Stimulated activated CD8-positive, alpha-beta memory T cell treated with anti-CD3 and anti-CD28 coated beads, Interleukin-4, amount 100 ng/mL, for 24 hours (primary cell): ENCODE measurements at places on chromosomes 7 and 10.
A peak's percentile ranks its signal among the peaks of the same experiment; 100 is the strongest.

GRCh38 chr7:46993396-46993795, 588.5 kb downstream of the TNS3 start:
- DNase-seq = no peak

DNA sequence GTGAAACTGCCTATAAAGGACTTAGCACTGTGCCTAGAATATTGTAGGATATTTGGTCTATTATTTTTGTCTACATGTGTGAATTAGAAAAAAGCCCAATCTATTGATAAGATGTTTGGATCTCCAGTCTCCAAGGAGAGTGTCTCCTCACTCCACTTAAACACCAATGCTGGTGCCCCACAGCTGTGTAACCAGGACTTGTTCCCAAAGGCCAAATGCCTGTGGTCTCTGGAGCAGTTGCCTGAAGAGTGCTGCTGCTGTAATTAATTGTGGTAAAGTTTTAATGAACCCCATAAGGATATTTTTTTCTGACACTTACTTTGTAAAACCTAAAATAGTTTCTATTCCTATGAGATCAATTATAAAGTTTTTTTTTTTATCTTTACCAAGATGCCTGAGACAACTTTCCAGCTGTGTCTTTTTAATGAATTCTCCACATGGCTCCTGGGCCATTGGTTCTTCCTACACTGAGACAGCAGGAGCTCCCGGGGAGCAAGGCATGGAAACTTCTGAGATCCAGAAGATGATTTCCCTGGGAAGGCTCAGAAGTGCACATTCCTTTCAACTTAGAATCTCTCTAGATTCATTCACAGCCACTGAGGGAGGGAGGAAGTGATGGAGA, 11.2 kb upstream of the OR2A5 start:
- DNase-seq = no peak

- DNase-seq = no peak
Observed at GRCh38 chr10:104688251-104689042, 47.4 kb downstream of the SORCS3 start.

- DNase-seq = no peak
Observed at GRCh38 chr10:98628206-98628605, 181.5 kb upstream of the HPS1 start.

- DNase-seq = no peak
Observed at GRCh38 chr7:55099066-55099820, 80.4 kb downstream of the EGFR start.

DNA sequence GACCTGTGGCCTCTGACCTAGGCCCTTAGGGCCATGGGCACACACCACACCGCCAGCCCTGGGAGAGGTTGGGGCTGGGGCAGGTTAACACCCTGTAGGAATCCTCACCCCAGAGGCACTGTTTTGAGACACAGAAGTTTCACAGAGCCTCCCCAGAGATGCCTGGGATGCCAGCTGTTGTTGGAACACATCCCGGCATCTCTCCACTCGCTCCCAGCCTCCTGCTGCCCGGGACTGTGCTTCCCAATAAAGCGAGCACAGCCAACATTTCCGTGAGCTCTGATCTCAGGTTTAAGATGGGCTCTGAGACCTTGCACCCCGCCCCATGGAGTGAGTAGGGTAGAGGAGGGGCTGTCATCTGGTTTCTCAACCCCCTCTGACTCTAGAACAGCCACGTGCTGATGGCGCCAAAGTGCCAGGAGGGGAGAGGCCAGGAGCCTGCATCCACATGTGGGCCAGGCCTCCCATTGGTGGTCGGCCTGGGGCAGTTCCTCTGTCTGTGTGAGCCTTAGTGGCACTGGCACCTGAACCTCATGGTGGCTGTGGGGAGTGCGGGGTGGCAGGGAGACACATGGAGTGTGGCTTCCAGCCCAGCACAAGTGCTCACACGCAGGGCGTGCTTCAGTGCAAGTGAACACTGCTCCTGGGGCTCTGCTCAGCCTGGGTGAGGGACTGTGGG, 54.7 kb downstream of the RASGEF1A start:
- DNase-seq = no peak

GRCh38 chr7:21624320-21624719, 81.5 kb downstream of the DNAH11 start:
- no peak for DNase-seq

- DNase-seq = no peak
Observed at GRCh38 chr10:31975157-31975765, 46.6 kb upstream of the ARHGAP12 start.

DNA sequence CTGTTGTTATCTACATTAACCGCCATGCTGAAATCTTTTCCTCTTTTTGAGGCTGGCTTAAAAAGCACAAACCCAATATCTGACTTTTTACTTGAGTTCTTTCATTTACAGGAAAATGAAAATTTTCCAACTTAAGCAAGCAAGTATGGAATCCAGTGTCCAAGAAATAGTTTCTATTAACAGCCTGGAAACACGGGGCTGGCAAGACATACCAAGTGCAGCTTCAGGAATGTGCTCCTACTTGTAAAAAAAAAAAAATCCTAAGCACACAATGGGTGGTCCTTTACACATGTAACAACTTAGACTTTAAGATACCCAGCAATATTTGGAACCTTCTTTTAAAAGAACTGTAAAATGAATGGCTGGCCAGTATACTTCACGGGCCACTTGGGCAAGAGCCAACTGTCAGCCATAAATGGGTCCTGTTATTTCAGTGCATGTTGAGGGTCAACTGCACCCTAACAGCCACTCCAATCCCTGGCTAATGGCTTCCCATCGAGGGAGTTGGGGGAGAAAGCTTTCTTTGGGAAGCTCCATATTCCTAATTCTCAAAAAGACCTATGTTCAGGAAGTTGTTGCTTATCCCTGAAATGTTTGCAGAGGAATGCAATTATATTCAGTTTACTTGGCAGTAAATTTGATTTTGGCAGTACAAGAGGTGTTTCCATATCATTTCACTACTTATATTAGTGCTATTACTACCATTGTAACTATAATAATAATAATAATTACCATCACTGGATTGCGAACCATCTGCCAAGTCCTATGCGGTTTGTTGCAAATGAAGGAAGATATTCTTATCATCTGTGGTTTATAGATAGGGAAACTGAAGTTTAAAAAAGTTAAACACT, 236.4 kb upstream of the TMEM72 start:
- no peak for DNase-seq

GRCh38 chr10:53025172-53025711, 252.7 kb upstream of the MBL2 start:
- no peak for DNase-seq

GRCh38 chr7:43164757-43165156, 52.3 kb downstream of the HECW1 start:
- no peak for DNase-seq

DNA sequence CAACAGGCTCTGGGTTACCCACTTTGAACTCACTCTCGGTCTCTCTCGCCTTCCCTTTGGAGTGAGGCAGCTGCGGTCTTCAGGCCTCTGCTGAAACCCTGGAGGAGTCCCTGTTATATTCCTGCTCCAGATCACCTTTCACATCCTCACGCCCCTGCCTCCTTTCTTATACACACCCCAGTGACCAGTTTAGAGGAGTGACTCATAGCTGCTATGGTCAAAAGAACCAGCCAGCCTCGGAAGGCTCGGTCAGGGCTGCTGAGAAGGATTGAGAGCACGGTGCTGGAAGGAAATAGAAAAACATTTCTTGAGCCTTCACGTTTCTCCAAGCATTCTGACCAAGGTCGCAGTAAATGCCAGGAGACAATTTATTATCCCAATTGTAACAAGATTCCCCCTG, 28.3 kb upstream of the SVOPL start:
- DNase-seq = no peak

- no peak for DNase-seq
Observed at GRCh38 chr7:1288996-1289551, 56.4 kb downstream of the UNCX start.

GRCh38 chr7:44244282-44244681, 43.5 kb downstream of the YKT6 start:
- DNase-seq = peak; percentile 27

DNA sequence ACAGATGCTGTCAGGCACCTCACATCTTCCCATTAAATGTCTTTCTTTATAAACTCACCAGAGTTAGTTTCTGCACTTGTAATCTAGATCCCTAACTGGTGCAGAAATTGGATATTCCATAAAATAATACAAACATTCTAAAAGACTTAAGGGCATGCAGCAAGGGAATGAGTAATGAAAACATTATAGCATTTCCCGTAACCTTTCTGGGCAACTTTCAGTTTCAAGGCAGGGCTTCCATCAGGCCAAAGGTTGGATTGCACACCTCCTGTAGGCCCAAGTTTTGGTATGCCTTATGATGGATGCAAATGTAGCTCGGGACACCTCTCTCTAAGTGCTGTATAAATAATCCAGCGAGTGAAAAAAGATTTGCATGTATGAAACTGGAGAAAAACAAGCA, 129.9 kb upstream of the LYZL2 start:
- DNase-seq = no peak

- no peak for DNase-seq
Observed at GRCh38 chr7:150716939-150717338, 526 bp downstream of the GIMAP1 start.

DNA sequence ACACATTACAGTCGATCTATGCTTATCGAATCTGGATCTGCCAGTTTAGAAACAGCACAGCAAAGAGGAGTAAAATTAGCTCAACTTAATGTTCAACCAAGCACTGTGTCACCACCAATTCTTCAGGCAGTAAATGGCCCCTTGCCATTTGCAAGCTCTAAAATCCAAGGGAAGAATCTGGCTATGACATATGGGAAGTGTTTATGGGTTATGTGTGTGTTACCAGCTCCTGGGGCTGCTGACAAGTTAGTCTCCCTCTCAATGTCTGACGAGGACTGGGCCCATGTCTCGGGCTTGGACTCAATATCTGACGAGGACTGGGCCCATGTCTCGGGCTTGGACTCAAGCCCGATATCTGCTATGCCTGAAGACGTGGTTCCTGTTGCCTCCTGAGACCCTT, 5.7 kb upstream of the ITIH2 start:
- DNase-seq = no peak

GRCh38 chr10:91758303-91759146, 39.7 kb upstream of the TNKS2 start:
- DNase-seq = no peak

DNA sequence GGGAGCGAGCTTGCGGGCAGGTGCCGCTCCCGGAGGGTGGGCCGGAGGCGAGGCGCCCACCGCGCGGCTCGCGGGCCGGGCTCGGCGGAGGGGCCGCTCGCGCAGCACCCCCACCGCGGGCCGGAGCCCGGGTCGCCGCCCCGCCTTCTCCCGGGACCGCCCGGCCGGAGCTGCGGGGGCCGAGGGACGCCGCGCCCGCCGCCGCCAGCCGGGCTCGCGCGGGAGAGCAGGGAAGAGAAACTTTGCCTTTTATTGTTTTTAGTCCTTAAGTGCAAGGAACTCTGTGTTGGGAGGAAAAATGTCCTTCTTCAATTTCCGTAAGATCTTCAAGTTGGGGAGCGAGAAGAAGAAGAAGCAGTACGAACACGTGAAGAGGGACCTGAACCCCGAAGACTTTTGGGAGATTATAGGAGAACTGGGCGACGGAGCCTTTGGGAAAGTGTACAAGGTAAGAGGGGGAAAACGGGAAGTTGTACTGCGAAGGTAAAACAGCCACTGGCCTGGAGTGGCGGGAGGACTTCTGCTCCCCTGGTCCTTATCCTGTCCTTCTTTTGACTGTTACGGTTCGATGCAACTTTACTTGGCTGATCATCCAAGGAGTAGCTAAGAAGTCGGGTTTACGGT, 620 bp downstream of the SLK start:
- DNase-seq = no peak

- DNase-seq = no peak
Observed at GRCh38 chr10:4199196-4199595, 414.2 kb upstream of the KLF6 start.

- DNase-seq = no peak
Observed at GRCh38 chr7:16849296-16850148, 32.3 kb downstream of the AGR3 start.

DNA sequence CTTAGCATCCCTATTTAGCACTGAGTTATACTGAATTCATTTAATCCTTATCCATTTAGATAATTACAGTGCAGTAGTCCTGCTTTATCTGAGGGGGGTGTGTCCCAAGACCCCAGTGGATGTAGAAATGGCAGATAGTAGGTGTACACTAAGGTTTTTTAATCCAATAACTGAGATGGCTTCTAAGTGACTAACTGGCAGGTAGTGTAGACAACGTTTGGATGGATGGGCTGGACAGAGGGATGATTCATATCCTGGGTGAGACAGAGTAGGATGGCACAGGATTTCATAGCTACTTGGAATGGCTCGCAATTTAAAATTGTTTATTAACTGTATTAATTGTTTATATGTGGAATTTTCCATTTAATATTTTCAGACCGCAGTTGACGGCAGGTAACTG, 295.6 kb downstream of the CCDC3 start:
- DNase-seq = no peak

GRCh38 chr7:133709036-133709880, 417.9 kb upstream of the LRGUK start:
- no peak for DNase-seq

DNA sequence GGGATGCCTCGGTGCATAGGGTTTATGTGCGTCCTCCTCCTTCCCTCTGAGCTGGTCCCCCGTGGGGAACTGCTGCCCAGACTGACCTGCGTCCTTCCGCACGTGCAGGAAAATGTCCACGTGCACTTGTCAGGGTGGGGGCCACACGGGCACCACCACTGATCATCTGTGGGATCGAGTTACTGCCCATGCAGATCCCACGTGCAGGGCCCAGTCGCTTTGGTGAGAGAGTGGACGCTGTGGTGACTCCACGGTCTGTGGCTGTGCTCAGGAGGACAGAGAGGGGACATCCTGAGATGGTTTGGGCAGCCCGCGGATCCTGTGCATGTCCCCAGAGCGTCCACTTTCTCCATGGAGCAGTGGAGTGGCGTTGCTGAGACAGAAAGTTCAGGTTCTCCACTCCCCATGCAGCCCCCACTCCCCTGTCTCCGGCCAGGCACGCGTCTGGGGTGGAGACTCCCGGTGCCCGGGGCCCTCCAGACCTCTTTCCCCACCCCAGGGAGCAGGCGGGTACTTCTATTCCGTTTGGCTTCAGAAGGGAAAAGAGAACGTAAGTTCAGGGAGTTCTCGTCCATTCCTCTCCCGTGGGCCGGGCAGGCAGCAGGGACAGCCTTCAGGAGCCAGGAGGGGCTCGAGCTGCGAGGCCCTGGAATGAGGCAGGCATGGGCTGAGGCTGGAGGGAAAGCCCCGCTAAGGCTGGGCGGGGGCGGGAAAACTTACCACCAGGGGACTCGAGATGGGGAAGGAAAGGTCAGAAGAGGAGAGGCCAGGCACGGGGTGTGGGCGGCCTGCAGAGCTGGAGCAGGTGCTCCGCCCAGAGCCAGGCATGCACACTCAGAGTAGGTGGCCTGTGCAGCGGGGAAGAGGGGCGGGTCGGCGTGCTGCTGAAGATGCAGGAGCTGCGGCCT, 59.9 kb downstream of the EGFR start:
- DNase-seq = no peak
